ENCODE measurements at places on chromosomes 4 and X. TPM values are rescaled to one million over a fixed set of nuclear protein-coding genes. Genes with fewer than 3 reads are reported as not detected.

Gene YTHDC1
- 31.4 TPM for total RNA-seq

Gene PITX2
- not detected for total RNA-seq

Gene HCCS
- 16.3 TPM for total RNA-seq

Gene RBM47
- 1.2 TPM for total RNA-seq

Gene TMEM156
- 2.0 TPM for total RNA-seq

Gene RASL11B
- 4.8 TPM for total RNA-seq

Gene PDCL2
- not detected for total RNA-seq

Gene ZNF630
- 1.4 TPM for total RNA-seq

Gene PHOX2B
- not detected for total RNA-seq

Gene FAM9C
- total RNA-seq: 0.86 TPM

Measured in myometrial cell (primary cell).